ENCODE measurements at places on chromosomes 7 and 10.

GRCh38 chr10:21505711-21506278 is 19.7 kb downstream of the SKIDA1 start:
- no peak for DNase-seq

DNA sequence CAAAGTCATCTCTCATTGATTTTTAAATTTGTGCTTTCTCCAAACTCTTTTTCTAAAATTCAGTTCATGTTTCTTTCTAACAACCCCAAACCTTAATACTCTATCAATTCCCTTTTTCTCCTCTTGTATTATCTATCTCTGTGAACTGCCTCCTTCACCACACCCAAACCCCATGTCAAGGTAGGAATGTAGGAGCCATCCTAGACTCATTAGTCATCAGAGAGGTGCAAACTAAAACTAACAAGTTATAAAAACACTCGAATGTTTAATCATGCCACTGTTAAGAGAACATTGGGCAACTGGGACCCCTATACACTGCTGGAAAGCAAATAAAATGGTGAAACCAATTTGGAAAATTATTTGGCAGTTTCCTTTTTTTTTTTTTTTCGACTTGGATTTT is 533.8 kb upstream of the LRRN3 start:
- DNase-seq: no peak

DNA sequence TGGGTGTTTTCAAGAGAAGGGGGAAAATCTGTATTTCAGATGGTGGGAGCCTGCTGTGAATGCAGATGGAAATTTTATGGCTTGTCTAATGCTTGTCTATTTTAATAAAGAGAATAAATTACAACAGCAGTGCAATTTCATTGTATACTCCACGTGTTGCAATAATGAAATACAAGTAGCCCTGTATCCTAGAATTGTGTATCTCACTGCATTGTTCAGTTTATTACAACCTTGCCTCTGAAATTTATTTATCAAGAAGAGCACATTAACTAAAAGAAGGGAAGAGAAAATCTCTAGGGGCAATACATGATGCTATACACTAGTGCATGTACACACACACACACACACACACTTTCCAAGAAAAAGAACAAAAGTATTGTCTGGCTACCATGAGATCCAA is 21.8 kb downstream of the ANK3 start:
- DNase-seq: no peak

GRCh38 chr10:129035052-129035827 is 431.8 kb upstream of the MGMT start:
- DNase-seq: no peak

DNA sequence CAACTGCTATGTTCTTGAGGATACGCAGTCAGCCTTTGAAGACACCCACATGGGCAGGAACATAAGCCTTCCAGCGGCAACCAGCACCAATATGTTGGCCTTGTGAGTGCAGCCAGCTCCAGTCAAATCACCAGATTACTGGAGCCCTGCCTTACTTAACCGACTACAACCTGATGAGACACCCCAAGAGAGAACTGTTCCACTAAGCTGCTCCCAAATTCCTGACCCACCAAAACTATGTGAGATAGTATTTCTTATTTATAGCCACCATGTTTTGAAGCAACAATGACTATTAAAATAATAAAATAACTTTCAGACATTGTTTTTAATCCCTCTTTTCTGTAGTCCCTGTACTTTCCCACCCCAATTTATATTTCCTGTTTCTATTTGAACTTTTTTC is 179.6 kb downstream of the ADK start:
- DNase-seq: no peak

- DNase-seq: no peak
Measured at GRCh38 chr10:127391875-127392274, 157.2 kb upstream of the NPS start.

DNA sequence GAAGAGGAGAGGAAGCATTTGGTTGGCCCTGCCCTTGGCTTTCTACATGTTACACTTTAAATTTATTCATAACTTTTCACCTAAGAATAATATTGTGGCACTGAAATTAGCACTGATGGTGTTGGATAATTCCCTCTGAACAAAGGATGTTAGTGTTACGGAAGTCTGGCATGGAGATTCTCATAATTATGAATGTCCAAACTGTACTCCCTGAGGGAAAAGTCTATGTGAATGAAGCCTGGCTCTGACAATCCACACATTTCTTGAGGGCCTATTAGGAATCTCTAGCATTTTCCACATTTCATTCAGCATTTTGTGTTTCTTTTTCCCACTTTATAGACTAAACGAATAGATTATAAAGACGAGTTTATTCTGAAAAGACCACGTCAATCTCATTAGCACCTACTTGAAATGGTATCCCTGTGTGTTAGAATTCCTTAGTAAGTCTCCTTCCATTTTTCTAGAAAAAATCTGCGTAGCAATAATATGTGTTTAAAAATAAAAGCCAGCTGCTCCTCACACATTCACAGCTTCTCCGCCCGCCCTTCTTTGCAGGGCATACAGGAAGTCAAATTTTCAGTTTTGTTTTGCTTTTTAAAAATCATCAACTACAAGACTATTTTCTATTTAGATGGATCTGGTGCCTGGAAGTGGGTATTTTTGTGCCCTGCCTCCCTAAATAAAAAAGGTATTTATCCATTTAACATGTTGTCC is 131.8 kb upstream of the PALS2 start:
- DNase-seq: no peak

GRCh38 chr7:87926581-87927461 is 7.2 kb upstream of the ADAM22 start:
- no peak for DNase-seq

GRCh38 chr10:6654571-6654970 is 74.5 kb upstream of the PRKCQ start:
- DNase-seq: no peak

GRCh38 chr10:48439031-48439430 is 132.6 kb downstream of the MAPK8 start:
- DNase-seq: no peak

DNA sequence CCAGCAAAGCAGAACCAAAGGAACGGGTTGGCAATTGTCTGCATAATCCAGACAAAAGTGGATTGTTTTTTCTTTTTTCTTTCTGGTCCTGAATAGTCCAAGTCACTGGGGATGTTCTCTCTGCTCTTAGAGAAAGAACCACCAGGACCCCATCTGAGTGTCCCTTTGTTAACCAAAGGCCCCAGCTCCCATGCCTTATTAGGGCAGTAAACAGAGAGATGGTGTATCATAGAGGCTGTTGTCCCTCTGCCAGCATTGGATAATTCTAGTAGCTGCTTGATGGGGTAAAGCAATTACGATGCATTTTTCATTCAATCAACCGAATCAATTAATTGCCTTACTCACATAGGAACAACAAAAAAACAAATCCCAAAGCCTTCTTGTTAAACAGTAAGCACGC is 213.0 kb downstream of the BUB3 start:
- DNase-seq: no peak

DNA sequence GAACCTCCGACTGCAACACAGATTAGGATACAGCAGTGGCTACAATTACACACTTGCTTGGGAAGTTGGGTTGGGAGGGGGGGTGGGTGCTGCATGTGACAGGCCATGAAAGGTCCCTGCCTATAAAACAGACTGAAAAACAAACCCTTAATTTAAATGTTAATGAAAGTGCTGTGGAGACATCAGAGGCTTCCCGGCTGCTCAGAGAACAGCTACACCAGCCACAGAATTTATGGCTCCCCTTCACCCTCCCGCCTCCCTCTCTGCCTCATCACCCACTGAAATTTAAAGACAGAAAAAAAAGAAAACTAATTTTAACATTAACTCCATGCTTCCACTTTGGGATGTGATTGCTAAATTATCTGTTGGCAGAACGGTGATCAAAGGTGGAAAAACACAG is 34.7 kb downstream of the FBXW4 start:
- DNase-seq: no peak

- DNase-seq: peak; percentile 23
Measured at GRCh38 chr7:30276203-30276900, 8.0 kb upstream of the ZNRF2 start.

GRCh38 chr10:88256013-88256680 is 327.0 kb downstream of the RNLS start:
- DNase-seq: no peak

DNA sequence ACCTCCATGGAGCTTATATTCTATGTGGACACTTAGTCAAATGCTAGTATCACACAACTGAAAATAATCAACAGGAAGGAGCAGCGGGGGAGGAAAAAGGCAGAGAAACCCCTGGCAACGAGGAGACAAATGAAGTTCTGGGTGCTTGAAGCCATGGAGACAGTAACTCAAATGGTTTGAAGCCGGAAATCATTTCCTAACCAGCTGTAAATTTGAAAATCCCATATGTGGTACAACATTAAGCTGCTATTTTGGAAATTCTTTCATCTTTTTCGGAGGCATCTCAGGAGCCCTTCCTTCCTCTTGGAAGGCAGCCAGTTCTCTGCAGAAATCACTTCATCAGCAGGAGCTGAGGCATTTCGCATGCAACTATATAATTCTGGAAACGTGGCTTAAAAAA is 91.4 kb downstream of the PPP1R3C start:
- DNase-seq: no peak

GRCh38 chr10:80410578-80411145 is 2.3 kb downstream of the PRXL2A start:
- DNase-seq: no peak

- DNase-seq: no peak
Measured at GRCh38 chr10:105598207-105598606, 957.1 kb downstream of the SORCS3 start.

- no peak for DNase-seq
Measured at GRCh38 chr10:70052462-70053217, at the start of gene MACROH2A2. MACROH2A2 (plus strand) TSS chr10:70052846; CDS start chr10:70075659, 22,813 bp downstream.

GRCh38 chr7:116783666-116784318 is 78.6 kb upstream of the CAPZA2 start:
- DNase-seq: no peak

- no peak for DNase-seq
Measured at GRCh38 chr10:95422233-95422632, 131.4 kb upstream of the PDLIM1 start.

GRCh38 chr7:156999958-157000726 is 10.3 kb downstream of the MNX1 start:
- DNase-seq: no peak

- DNase-seq: no peak
Measured at GRCh38 chr7:134645478-134645877, 1.2 kb upstream of the BPGM start.

DNA sequence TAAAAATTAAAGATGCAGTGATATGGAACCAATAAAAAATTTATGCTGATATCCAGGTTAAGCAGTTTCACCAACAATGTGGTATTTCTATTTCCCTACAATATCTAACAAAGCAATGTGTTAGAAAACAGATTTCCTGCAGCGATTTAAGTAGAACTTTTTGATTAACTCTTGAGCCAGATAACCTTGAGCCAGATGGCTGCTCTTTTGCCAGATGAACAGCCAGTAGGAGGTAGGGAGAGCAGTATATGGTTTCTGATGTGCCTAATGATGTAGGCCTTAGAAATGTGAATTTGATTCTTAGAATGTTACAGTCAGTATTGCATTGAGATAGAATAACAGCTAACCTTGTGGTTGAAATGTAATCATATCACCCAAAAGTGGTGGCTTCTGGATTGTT is 31.1 kb downstream of the STAMBPL1 start:
- no peak for DNase-seq

GRCh38 chr10:94156453-94156852 is 162.7 kb downstream of the PLCE1 start:
- DNase-seq: no peak

- DNase-seq: no peak
Measured at GRCh38 chr7:27064159-27064558, 31.6 kb downstream of the HOXA1 start.

DNA sequence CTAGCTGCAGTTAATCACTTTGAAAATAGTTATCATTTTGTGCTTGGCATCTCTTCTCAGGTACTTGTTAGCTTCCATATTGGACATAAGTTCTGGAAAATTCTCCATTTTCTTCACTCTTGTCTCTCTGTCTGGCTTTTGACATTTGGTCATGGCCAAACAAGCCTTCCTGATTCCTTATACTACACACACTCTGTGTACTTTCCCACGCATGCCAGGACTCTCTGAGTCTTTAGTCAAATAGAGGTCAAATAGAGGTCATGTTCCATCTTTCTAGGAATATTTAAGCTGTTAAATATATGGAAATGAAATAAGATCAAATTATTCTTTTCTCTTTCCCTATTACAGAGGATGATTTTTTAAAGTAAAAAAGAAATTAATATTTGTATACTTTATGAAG is 235.5 kb upstream of the PLXDC2 start:
- no peak for DNase-seq

- no peak for DNase-seq
Measured at GRCh38 chr10:88804083-88804812, 1.7 kb downstream of the LIPM start.

- DNase-seq: no peak
Measured at GRCh38 chr10:131174211-131174565, 137.3 kb downstream of the TCERG1L start.

- DNase-seq: no peak
Measured at GRCh38 chr7:72429316-72429715, 17.2 kb upstream of the CALN1 start.

DNA sequence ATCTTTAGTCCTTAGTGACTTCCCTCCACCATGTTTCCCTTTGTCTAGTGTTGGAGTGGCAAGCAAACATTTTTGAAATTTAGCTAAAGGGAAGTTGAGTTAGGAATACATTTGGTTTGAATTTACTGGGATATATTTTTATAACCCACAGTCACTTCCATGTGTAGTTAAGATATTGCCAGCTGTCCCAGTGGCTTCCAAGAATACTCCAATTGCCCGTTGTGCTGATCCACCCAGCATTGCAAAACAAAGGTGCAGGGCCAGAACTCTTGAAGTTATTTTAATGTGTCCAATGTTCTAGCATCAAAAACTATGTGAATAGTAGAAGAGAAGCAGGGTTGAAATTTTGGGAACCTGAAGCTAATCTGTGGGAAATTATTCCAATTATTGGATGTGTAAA is 2.5 kb upstream of the P4HA1 start:
- no peak for DNase-seq

DNA sequence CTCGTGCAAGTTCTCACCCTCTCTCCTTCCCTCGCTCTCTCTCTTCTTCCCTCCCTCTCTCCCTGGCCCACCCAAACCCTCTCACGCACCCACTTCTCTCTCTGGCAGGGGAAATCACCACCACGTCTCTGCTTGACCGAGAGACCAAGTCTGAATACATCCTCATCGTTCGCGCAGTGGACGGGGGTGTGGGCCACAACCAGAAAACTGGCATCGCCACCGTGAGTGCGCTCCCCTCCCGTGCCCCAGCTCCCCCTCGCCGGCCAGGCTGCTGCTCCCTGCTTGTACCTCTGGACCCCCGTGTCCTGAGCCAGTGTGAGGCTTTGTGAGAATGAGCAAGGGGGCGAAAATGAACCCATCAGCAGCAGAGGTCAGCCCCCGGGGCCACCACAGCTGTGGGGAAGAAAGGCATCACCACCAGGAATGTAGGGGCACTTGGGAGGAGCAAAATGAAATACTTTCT is 25.5 kb downstream of the C10orf105 start:
- no peak for DNase-seq

- DNase-seq: no peak
Measured at GRCh38 chr10:33189808-33190207, 144.7 kb downstream of the NRP1 start.

GRCh38 chr7:79453558-79454360 is at the start of gene MAGI2:
MAGI2 (minus strand) TSS chr7:79453667; CDS start chr7:79453320, 347 bp downstream.
- no peak for DNase-seq

- no peak for DNase-seq
Measured at GRCh38 chr10:103551619-103552602, 58.4 kb downstream of the NEURL1 start.
